Activated CD8-positive, alpha-beta memory T cell treated with anti-CD3 and anti-CD28 coated beads, Interleukin-2, amount 50 U/mL, for 4 hours (primary cell): ENCODE measurements at places on chromosomes 5 and 9.
A peak's percentile ranks its signal among the peaks of the same experiment; 100 is the strongest.

- no peak for DNase-seq
Observed at GRCh38 chr9:124264823-124265233, 7.1 kb downstream of the NEK6 start.

DNA sequence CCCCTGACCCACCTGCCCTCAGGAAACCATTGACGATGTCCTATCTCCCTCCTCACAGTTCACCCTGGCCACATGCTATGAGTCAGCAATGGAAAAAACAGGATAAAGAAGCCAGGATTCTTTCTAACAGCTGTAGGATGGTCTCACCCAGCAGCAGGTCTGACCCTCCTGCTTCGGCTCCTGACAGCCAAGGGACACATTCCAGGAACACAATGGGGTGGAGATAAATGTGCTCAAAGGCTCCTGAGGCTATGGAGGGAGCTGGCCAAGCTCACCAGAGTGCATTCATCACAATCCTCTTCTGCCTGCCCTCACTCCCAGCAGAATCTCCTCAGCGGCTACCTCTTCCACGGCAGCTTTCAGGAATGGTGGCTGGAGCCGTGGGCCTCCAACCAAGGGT, 170.3 kb downstream of the PJA2 start:
- DNase-seq, result no peak

DNA sequence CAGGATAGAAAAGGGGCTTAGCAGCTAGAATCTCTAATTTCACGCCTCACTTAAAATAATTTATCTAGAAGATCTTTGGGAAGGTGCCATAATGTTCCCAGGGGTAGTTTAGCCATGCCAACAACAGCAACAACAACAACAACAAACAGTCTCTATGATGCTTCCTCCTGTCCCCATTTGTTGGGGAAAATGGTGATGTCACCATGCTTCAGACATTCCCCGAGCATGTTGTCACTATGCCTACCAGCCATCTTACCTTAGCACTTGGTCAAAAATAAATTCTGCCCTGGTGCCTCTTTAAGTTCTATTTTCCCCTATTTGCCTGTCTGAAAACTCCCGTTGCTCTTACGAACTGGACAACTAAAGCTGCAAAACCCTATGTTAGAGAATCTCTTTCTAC, 76.6 kb downstream of the KCNN2 start:
- no peak for DNase-seq

- DNase-seq, result no peak
Observed at GRCh38 chr5:168513861-168514428, 15.2 kb upstream of the FBLL1 start.

DNA sequence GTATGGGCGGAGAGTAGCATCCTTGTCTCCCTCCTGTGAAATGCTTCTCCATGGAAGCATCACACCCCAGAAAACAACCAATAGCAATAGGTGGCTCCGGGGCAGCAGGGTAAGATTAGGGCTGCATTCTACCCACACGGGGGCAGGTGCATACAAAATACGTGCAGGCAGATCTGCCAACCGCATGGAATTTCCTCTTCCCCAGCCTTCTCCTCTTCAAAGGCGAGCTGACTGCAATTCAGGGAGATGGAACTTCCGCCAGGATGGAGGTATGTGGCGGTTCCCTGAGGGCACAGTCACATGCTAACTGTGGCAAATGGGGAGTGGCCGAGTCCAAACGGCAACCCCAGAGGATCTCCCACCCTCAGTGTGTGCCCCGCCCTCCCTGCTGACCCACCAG, 81.5 kb downstream of the LMNB1 start:
- DNase-seq, result no peak

- DNase-seq, result no peak
Observed at GRCh38 chr9:17453751-17454150, 125.1 kb upstream of the SH3GL2 start.

DNA sequence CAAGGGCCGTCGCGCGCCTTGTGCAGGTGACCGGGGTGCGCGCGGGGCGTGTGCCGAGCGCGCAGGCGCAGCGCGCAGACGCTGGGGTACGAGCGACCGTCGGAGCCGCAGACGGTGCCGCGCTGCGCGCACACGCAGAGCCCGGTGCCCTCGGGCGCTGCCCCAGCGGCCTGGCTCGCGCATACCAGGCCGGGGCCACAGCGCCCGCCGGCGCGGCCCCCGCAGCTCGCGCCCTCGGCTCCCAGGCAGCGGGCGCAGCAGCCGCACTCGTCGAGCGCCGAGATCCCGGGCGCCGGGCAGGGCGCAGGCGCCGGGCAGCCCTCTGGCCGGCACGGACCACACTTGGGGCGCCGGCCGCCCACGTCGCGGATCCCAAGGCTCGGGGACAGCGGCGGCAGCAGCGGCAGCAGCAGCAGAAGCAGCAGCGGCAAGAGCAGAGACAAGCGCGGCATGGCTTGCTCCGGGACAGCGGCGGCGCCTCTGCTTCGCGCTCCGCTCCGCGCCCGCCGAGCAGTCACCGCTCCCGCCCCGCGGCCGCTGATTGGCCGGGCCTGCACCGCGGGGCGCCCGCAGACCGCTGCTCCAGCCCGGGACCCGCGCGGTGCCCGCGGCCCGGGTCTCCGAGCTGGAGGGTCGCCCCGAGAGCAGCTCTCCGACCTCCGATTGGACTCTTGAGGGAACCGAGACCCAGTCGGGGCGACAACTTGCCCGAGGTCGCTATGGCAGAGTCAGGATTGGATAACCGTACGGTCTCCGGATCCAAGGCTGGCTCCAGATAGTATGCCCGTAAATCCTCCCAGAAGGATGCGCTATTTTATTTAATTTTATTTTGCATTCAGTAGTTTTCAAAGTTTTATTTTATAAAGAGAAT, at the start of gene IGFBPL1:
TSS of gene IGFBPL1 (minus strand) at position 482 of the 871 bp plus-strand sequence. CDS start at position 452, 30 bp downstream.
- no peak for DNase-seq

GRCh38 chr5:103260951-103261350, 2.4 kb downstream of the MACIR start:
- DNase-seq, result no peak

GRCh38 chr9:9749591-9749990, 863.2 kb downstream of the PTPRD start:
- no peak for DNase-seq

- DNase-seq, result no peak
Observed at GRCh38 chr9:125632321-125633115, 74.5 kb downstream of the MAPKAP1 start.

DNA sequence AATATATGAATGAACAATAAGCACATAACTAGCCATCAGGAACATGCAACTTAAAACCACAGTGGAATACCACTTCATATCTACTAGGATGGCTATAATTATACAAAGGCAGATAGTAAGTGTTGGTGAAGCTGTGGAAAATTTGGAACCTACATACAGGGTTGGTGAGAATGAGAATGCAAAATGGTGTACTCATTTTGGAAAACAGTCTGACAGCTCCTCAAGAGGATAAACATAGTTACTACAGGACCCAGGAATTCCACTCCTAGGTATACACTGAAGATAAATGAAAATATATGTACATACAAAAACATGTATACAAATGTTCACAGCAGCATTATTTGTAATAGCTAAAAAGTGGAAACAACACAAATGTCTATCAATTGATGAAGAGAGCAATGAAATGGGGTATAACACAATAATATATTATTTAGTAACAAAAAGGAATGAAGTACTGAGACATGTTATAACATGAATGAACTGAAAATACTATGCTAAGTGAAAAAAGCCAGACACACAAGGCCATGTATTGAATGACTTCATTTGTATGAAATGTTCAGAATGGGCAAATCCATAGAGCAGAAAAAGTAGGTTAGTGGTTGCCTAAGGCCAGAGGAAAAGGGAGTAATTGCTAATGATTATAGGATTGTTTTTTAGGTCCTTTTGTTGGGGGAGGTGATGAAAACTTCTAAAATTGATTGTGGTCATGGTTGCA, 31.2 kb upstream of the CDK5RAP2 start:
- DNase-seq, result no peak

GRCh38 chr9:113471143-113471542, 7.6 kb downstream of the RGS3 start:
- no peak for DNase-seq

DNA sequence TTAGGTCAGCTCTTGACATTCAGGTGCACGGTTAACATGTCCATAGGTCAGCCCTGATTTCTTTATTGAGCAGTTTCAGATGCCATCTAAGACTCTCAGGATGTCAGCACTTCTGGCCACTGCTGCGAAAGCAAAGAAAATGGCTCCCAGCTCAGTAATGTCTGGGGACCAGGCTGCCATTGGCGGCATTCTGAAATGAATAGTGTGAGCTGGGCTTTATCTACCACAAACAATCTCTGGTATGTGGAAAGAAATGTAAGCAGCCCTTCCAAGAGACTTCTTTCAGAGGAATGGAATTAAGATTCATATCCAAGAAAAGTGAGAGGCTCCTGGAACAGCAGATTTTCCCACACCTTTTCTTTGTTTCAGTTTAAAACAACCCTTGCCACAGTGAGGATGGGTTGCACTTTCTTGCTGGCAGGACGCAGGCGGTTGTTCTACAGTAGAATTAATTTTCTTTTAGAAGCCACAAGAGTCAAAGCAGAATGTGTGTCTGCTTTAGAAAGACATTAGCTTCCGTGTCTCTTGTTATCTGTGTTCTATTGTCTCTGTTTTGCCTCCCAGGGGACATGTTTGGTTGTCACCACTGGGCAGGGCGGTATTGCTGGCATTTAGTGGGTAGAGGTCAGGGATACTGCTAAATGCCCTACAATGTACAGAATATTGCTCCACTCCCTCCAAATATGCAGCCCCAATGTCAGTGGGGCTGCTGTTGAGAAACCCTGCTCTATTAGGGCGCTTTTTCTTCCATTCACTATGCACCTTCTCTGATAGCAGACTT, 149.9 kb upstream of the ANKH start:
- no peak for DNase-seq

DNA sequence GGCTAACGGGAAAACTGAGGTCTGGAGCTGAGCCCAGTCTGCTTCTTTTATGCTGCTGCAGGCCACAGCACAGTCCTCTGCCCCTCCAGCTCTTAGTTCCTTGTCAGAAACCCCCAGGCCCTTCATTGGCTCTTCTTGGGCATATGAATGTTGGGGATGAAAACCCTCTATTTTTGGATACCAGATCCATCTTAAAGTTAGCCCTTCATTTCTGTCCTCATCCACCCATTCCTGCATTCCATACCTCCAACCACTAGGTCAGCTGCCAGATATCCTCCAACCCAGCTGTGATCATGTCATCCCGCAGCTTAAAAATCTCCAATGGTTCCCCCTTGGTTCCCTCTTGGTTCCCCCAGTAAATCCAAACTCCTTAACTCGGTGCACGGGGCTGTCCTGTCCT, 1.8 kb upstream of the SLC25A51 start:
- DNase-seq, result no peak

- no peak for DNase-seq
Observed at GRCh38 chr5:141841378-141842180, 36.6 kb downstream of the PCDH1 start.

- DNase-seq, result no peak
Observed at GRCh38 chr9:127912882-127913281, 4.0 kb downstream of the ST6GALNAC4 start.

- no peak for DNase-seq
Observed at GRCh38 chr9:12956261-12956660, 181.4 kb downstream of the LURAP1L start.

GRCh38 chr5:29150840-29151239, 2042.6 kb upstream of the CDH6 start:
- DNase-seq, result no peak

GRCh38 chr5:14557791-14558415, 23.7 kb upstream of the OTULINL start:
- DNase-seq, result no peak

DNA sequence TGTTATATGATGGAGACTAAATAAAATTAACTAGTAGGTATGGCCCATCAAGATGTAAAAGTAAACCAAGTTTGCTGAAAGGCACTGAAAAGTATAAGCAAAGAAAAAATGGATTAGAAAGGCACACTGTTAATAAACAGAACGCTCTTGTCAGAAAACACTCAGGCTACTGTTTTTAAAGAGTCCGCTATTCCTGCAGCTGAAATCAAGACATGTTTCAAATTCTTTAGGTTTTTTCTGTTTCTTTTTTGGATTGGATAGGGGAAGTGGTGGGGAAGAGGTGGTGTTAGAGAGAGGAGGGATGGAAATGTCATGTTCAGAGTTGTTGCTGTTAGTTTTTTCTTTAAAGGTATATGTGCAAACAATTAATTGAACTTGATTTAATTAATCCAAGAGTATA, 17.5 kb downstream of the OSTF1 start:
- DNase-seq, result no peak

DNA sequence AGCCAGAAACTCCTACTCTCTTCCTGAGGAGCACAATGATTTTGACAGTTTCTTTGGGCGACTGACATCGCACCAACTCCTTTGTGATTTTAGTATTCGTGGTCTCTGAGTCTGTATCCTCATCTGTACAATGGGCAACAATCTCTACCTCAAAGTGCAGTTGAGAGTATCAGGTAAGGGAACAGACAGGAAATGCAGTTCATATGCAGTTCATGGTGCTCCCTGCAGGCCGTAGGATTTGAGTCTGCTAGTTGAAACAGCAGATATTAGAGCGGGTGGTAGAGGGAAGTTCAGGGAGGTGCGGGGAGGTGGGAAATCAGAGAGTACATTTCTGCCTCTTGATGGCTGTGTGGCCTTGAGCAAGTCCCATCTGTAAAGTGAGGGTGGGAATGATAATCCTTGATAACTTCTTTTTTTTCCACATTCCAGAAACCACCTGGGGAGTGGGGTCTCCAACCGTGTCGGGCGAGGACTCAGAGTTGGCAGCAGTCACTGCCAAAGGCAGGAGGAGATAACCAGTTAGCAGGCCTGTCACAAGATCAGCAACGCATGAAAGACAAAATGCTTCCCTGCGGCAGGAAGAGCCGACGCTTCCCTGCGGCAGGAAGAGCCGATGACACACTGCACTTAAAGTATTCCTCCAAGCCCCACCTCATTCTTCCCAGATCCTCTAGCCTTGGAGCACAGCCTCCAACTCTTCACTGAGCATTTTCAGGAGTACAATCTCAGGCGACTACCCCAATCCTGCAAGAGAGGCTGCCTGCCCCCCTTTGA, 6.0 kb upstream of the NEK6 start:
- DNase-seq, result no peak

DNA sequence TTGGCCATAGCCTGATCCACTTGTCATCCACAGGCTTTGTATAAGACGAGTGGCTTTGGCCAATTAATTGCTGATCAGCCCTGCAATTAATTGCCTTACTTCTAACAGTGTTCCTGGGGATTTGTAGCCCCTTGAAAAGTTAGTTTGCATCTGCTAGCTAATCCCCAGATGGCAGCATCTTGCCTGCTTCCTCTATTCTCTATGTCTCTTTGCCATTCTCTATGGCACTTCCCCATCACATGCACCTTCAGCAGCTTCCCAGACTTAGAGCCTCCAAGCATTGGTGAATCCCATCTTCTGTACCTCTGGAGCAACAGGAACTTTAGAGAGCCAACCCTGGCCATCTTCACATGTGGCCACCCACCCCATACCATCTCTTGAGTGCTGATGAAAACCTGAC, 197.0 kb upstream of the DMAC1 start:
- DNase-seq, result no peak

- DNase-seq, result peak; percentile 79
Observed at GRCh38 chr5:134004626-134005416, at the start of gene VDAC1. Gene VDAC1, minus strand, starts transcription at chr5:134004975. Its CDS starts 11,963 bp downstream, at chr5:133993012.
